ENCODE measurements at places on chromosomes 1 and 21. TPM values are rescaled to one million over a fixed set of nuclear protein-coding genes. Genes with fewer than 3 reads are reported as not detected.
A peak's percentile ranks its signal among the peaks of the same experiment; 100 is the strongest.

GRCh38 chr1:39900662-39901463 is 854 bp downstream of the MYCL start:
- no peak for DNase-seq

- DNase-seq, result no peak
Observed at GRCh38 chr1:202365092-202365815, 16.8 kb downstream of the PPP1R12B start.

GRCh38 chr1:41479000-41479807 is 5.3 kb downstream of the EDN2 start:
- DNase-seq, result no peak

- DNase-seq, result peak; percentile 27
Observed at GRCh38 chr1:235597867-235598553, 51.6 kb downstream of the GNG4 start.

DNA sequence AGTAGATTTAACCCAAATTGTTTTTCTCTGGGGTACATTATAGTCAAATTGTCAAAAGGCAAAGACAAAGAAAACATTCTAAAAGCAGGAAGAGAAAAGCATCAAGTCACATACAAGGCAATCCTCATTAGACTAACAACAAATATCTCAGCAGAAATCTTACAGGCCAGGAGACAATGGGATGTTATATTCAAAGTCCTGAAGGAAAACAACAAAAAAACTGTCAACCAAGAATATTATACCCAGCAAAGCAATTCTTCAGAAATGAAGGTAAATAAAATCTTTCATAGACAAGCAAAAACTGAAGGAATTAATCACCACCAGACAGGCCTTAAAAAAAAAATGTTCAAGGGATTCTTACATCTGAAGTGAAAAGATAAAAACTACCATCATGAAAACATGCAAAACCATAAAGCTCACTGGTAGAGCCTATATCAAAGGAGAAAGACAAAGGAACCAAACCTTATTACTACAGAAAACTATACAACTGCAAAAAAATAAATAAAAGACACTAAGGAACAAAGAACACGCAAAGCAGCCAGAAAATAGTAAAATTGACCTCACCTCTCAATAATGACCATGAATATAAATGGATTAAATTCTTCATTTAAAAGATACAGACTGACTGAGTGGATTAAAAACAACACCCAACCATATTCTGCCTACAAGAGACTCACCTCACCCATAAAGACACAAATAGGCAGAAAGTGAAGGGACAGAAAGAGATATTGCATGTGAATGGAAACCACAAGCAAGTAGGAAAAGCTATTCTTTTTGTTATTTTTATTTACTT is 113.8 kb upstream of the ZC3H11B start:
- DNase-seq, result no peak

DNA sequence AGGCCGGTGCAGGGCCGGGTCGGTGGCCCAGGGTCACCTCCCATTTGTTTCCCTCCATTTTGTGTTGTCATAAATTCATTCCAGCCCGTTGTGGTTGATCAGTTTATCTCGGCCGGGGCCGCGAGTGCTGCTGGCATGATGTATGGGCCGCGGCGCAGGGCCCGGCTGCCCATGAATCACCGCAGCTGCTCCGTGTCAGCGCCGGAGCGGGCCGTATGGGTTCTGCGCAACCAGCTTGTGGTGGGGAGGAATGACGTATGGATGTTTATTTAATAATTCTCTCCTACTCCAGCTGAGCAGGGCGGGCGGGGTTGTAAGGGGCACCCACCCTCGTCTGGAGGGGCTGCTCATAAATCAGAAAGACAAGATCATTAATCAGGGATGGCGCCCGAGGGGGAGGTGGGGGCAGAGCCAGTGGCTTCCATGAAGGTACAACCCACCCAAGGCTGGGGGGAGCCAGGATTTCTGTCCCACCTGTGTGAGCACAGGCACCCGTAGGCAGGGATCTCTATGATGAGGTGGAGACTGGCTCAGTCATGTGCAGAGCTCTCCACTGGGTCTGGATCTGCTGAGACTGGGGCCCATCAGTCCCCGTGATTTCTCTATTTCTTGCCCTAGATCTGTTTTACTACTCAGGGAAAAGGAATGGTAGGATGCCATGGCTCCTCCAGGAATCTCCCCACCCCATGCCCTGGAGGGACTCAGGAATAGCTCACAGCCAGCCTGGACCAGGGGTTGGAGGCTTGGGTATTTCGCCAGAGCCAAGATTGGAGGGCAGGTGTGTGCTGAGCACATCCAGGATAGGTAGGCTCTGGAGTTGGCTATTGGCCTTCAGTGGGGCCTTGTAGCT is 27.8 kb downstream of the TMEM53 start:
- DNase-seq, result no peak

DNA sequence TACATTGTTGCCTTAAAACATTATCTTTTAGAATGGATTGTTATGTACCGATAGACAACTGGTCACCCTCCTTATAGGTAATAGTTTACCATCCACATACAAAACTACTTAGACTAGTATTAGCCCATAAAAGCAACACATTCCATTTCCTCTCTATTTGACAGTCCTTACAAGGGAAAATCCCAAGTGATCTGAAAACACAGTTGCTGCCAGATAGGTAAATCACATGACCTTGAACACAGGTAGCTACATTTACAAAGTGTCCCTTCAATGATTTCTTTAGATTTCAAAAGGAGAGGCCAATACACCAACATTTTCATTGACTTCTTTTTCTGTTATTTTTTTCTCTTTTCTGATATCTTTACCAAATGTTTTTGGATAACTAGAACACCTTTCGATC is 102.9 kb upstream of the SMYD2 start:
- no peak for DNase-seq

GRCh38 chr1:2561898-2562895 is 6.0 kb downstream of the TNFRSF14 start:
- no peak for DNase-seq

DNA sequence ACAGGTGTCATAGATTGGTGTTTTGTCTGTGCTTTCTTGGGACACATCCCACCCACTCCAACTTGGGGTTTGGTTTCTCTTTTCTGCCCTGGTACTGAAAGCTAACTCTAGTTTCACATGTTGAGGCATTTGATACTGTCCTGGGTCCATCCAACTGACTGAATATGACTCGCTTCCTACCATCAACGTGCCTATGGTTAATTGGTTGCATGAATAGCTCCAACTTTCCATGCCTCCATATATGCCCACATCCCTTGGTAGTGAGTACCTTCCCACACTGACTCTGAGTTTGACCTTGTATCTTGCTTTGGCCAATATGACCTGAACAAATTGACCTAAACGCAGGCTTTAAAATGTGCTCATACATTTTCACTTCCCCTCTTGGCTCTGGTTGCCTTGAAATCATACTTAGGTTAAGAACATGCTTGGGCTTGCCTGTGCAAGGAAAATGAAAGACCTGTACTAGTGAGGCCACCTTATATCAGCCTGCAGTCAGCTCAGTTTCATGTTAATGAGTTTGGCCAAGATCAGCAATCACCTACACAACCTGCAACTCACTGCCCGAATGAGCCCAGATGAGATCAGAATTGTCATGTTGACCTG is 81.0 kb upstream of the KCNK2 start:
- DNase-seq, result no peak

DNA sequence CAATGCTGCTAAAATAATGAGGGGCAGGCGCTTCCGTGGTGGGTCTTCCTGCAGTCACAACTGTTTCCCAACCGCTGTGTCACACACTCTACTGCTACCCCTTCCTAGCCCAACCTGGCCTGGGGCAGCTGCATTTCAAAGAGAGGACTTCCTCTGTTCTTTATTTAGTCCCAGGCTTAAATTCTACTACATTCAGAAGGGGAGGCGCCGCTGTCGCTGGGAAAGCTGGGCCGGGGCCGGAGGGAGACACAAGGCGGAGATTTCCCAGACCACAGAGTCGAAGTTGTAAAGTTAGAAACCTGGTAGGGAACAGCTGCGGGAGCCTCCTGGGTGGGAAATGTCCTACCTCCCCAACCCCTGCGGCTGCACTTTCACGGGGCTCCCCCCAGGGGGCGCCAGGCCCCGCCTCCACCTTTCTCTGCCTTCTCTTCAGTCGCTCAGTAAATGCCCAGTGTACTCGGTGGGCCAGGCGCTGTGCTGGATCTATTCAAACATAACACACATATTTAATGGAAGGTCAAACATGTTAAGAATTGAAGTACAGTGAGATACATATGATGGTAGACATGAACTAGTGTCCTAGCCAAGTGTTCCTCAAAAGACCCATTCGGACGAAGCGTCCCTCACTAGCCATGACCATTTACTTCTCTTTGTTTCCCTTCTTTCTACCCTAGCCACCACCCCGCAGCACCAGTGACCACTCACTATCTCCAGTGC is 23.1 kb downstream of the DYRK3 start:
- DNase-seq, result no peak

- DNase-seq, result no peak
Observed at GRCh38 chr1:98184856-98185255, 264.0 kb upstream of the DPYD start.

DNA sequence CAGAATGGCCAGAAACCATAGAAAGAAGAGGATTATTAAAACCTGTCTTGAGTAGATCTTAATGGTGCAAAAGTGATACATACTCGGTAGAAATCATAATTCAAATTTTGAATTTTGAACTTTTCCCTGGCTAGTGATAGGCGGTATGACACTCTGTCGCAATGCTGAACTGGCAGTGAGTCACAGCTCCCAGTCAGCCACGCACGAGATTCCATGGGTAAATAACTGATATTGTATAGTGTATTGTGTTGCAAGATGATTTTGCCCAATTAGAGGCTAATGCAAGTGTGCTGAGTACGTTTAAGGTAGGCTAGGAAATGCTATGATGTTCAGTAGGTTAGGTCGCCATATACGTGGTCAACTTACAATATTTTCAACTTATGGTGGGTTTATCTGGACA is 207.0 kb downstream of the SIPA1L2 start:
- DNase-seq, result no peak

GRCh38 chr1:190472494-190472893 is 5.2 kb downstream of the BRINP3 start:
- DNase-seq, result no peak

- DNase-seq, result no peak
Observed at GRCh38 chr1:241638909-241639622, 1.1 kb downstream of the CHML start.

- peak; percentile 61 for DNase-seq
Observed at GRCh38 chr1:40951943-40952743, 27.4 kb upstream of the CTPS1 start.

- no peak for DNase-seq
Observed at GRCh38 chr1:97824624-97825023, 96.2 kb downstream of the DPYD start.

GRCh38 chr1:107900090-107900945 is 64.7 kb downstream of the VAV3 start:
- DNase-seq, result no peak

GRCh38 chr1:116431870-116432500 is 58.9 kb downstream of the ATP1A1 start:
- DNase-seq, result no peak

GRCh38 chr1:228236744-228237143 is 28.9 kb downstream of the OBSCN start:
- DNase-seq, result peak; percentile 55

- DNase-seq, result no peak
Observed at GRCh38 chr1:114853584-114853983, 1.1 kb upstream of the SYCP1 start.

MMEL1 gene
- polyA plus RNA-seq, result 0.48 TPM

CD2 gene
- not detected for polyA plus RNA-seq

CD160 gene
- polyA plus RNA-seq, result 0.09 TPM

BNIPL gene
- polyA plus RNA-seq, result 1.1 TPM

ZC3H12A gene
- polyA plus RNA-seq, result 21.1 TPM

F5 gene
- 64.0 TPM for polyA plus RNA-seq

LIN28A gene
- 0.01 TPM for polyA plus RNA-seq

DIO1 gene
- 16.3 TPM for polyA plus RNA-seq

KLHDC9 gene
- polyA plus RNA-seq, result 2.9 TPM

All from HepG2 (cell line).